ENCODE measurements at places on chromosomes 7 and 10.

- DNase-seq = no peak
These were observed 82.5 kb upstream of the PITRM1 start for GRCh38 chr10:3255075-3255474.

DNA sequence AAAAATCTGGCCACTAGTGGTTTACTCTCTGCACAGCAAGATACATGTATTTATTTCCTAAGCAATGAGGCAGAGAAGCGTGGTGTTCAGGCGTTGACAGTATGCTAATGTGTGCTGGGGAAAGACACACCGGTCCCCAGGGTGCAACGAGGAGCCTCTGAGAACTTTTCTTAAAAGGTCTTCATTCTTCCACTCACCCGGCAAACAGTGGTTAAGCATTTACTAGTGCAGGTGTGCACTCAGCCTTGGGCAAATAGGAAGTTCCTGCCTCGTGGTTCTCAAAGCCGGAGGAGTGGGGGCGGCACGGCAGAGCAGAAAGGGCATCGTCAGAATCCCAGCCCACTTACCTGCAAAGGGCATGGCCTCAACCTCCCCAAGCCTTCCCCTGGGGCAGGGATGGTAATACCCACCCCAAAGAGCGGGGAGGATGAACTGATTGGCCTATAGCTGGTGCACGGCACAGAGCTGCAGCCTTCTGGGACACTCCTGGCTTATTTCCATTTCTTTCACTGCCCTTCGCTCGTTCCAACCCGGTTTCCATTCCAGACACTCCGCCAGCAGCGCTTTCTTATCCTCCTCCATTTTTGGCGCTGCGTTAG lies 184.3 kb upstream of the CTBP2 start:
- no peak for DNase-seq

DNA sequence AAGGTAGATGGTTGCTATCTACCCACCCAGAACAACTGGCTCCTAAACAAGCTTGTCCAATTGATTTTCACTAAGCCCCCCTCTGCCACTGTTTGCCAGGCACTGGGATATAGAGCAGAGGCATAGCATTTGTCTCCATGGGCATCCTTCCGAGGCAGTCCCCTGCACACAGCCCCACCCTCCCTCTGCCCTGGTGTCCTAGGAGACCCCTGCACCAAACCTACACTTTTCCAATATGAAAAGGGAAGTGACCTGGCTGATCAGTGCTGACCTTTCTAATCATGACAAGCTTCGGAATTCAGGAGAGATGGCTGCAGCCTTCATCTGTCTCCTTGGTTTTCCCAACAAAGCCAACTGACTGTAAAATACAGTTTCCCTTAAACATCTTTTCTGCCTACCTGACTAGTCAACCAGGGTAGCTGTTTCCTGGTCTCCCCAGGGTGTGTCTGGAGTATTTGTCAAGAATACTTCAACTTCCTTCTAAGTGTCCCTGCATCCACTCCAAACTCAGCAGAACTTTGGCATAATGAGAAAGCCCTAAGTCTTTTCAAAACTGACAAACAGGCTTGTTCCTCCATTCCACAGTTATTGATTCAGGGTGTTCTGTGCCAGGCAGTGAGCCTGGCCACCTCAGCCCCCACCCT lies 7.6 kb upstream of the SLC18A3 start:
- no peak for DNase-seq

DNA sequence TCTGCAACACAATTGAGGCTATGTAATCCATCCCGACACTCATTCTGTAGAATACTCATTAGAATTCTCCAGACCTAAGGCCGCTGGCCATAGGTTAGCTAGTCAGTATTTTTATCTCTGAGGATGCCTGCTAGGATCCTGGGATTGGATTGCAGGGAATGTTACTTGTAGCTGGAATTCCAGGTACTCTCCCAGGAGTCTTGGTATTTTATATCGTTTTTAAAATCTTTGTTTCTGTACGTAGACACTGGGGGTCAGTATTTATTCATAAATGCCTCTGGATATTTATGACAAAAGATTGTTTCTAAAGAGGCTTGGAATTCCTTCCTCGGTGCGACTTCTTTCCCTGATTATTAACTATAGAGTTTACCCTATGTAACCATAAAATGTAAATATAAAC lies 40.1 kb downstream of the BPGM start:
- DNase-seq = no peak

All from stimulated activated CD8-positive, alpha-beta memory T cell treated with anti-CD3 and anti-CD28 coated beads, Interleukin-2, amount 100 ng/mL, for 1 hour (primary cell).